Common myeloid progenitor, CD34-positive (primary cell): ENCODE measurements at places on chromosomes 3 and 15.

DNA sequence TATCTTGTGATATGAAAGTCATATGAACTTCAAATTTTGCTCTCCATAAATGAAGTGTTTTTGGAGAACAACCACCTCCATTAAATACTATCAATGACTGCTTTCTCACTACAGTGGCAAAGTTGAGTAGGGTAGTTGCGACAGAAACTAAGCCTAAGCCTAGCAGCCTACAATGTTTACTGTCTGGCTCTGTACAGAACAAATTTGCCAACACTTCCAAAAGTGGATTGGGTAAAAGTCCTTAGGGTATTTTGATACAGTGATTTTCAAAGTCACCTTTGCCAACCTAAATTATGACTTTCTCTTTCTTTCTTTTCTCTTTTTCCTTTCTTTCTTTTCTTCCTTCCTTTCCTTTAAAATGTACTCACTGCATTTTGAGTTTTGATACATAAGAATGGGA lies 142.6 kb downstream of the PLCL2 start:
- DNase-seq: no peak

DNA sequence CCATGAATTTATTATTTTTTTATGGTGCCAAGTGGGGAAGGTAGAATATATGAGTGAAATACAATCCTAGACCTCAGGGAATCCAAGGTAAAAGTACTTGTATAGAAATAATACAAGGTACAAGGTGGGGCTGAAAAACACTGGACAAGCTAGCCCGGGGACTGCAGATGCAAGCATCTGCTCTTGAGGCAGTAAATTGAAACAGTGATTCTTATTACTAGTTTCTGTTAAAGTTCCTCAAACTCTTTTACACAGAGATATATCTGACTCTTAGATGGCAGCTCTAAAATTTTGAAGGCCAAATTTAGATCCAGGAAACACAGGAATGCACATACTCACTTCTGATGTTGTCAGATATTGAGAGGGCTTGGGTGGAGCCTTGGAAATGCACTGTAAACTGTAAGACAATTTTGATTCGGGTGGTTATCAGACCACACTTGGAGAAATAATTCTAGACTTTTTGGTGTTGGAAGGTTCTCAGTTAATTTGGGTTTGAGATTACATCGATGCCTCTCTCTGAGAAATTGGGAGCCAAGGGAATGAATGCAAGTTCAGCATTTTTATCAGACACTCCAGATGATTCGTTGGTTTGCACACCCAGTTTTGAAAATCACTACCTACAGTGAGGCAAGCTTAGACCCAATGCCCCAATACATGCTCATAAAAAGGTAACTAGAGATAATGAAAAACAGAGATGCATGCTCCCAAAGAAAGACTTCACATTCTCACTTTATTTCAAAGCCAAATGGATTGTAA lies 7.3 kb downstream of the TP63 start:
- DNase-seq: no peak

DNA sequence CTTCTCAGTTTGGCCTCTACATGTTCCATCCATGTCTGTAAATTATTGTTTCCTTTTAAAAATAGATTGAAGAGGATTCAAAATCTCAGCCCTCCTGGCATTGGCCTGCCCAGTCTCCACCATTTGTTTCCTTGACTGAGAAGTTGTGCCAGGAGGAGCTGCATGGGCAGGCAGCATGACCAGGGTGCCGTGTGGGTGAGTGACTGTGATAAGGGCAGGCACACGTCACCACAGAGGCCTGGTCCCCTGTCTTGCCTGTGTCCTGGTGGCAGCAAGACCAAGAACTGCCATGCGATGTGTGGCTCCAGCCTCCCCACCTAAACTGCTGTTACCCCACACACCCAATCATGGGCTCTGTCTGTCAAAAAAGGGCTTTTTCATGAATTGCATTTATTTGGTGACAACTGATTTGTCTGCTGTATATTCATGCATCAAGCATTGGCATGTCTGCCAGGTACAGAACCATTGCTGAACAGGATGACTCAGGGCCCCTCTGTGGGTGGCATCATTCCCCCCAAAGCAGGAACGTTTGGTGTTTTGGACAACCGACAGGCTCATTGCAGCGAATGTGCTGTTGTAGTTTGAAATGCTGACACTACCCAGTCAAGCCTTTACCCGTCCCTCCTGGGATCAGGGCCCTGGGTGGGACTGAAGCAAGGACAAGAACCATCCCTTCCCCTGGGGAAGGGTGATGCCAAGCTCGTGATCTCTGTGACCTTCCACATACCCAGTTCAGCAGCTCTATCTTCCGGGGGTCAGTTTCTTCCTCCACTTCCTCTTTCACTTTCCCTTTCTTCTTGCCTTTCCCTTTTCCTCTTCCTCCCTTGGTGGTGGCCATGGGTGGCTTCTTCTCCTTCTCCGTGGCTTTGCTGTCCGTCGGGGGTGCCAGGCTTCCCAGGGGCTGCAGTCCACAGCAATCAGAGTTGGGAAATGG lies 51.6 kb downstream of the TRPM1 start:
- DNase-seq: peak; percentile 32

GRCh38 chr15:80031841-80032240 lies 27.6 kb upstream of the ZFAND6 start:
- no peak for DNase-seq

DNA sequence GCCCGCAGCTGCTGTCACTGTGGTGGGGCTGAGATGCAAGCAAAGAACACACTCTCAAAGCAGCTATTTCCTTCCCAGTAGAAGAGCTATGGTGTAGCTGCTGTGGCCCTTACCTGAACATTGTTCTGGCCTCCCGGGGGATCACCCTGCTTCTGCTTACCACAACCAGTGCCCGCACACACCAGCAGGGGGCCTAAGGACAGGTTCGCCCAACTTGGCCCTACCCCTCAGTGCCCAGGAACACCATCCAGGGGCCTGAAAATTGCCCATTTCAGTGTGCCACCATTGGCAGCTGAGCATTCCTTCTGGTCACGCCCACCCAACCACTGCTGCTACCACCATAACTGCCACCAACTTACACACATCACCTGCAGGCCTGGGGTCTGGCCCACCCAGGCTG lies 113.0 kb downstream of the TP63 start:
- DNase-seq: no peak

- no peak for DNase-seq
Observed at GRCh38 chr3:72957297-72957696, 39.3 kb upstream of the PPP4R2 start.

DNA sequence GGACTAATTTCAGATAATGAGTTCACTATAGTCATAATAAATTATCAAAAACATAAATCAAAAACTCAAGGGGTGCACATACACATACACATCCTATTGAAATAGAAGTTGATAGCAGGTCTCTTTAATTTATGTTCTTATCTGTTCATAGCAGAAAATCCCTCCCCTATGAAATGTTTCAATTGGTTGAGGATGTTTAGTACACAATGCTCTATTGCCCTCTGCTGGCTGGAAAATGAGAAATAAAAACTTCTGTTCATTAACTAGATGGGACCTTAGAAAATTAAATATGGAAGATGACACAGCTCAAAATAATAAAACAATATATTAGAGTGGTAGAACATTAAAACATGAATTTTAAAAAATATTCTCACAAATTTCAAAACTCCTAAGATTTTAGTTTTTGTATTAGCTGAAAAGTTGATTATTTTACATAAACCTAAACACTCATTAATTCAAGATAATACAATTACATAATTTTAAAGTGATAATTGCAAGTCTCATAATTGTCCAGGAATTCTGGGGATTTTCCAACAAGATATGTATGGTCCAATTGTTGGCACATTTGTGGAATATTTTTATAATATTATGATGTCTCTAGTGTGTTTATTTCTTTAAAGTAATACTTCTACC lies 735.0 kb downstream of the ROBO1 start:
- peak; percentile 59 for DNase-seq

GRCh38 chr3:194974468-194975135 lies 288.9 kb downstream of the FAM43A start:
- DNase-seq: no peak

- no peak for DNase-seq
Observed at GRCh38 chr3:172132721-172133311, 93.4 kb downstream of the FNDC3B start.

- DNase-seq: peak; percentile 4
Observed at GRCh38 chr15:53331328-53332190, 427.9 kb downstream of the WDR72 start.

GRCh38 chr3:111282024-111282423 lies 210.4 kb downstream of the NECTIN3 start:
- no peak for DNase-seq

DNA sequence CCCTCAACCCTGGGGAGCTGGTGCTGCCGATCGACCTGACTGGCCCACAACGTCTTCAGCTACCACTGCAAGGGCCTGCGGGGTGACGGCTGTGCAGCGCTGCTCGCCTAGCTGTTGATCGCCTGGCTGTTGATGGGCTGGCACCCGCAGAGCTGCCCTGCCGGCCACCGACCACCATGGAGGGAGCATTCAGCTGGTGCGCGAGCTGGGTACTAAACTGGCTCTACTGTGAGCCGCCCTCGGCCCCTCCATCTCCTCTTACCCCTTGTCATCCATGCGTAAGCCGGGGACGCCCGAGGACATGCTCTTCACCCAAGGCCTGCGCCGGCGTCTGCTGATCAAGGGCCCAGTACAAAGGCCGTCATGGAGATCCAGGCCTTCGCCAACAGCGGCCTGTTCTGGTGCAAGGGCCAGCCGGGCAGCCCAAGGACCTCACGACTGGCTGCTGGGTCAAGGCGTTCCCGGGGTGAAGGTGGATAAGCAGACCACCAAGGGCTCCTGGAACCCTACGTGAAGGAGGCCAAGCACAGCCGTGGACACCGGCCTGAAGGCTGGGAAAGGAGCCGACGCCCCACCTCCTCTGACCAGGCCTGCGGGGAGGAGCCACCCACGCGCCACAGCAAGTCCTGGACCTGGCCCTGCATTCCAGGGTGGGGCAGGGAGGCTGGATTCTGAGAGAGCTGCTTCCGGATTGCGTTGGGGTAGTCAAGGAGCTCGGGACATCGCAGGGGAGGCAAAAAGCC lies 46.9 kb downstream of the SFMBT1 start:
- no peak for DNase-seq

DNA sequence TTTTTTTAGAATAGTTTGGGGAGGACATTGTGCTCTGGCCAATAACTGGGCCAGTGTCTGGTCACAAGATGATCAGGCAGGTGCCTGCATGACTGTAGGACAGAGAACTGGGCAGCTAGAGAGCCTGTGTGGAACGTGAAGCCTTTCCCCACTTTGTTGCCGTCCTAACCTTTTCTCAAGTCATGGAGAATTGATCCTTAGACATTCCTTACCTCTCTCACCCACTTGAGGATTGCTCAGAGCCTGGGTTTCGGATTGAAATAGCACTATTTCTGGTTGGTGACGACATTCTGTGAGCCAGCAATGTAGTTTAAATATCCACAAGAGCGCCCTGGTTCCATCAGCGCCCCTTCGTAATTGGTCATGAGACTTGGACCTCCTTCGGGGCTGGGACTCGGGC lies 138.4 kb downstream of the IGF1R start:
- no peak for DNase-seq

DNA sequence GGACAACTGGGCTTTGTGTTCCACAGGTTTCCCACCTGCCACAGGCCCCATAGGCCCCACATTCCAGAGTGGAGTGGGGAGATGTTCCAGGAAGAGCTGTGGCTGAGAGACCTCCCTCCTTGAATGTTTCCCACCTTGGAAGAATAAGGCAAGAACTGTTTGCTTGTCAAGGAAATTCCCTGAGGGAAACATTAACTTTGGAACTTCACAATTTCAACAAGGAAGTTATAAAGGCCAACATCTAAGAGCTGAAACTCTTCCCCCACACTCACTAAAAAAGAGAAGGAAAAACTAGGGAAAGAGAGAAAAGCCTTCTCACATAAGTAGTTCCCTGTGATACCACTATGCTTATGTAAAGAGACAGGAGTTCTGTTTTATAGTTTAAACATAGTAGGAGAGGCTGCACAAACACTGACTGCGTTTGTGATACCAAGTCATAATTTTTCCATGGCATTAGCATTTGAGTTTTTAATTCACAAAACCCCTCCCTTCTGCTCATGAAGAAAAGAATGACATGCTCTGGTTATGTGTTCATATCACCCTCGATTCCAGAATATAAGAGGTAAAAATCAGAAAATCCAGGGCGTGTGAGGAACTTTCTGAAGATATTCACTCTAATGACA lies 39.8 kb upstream of the SPRED1 start:
- DNase-seq: no peak

DNA sequence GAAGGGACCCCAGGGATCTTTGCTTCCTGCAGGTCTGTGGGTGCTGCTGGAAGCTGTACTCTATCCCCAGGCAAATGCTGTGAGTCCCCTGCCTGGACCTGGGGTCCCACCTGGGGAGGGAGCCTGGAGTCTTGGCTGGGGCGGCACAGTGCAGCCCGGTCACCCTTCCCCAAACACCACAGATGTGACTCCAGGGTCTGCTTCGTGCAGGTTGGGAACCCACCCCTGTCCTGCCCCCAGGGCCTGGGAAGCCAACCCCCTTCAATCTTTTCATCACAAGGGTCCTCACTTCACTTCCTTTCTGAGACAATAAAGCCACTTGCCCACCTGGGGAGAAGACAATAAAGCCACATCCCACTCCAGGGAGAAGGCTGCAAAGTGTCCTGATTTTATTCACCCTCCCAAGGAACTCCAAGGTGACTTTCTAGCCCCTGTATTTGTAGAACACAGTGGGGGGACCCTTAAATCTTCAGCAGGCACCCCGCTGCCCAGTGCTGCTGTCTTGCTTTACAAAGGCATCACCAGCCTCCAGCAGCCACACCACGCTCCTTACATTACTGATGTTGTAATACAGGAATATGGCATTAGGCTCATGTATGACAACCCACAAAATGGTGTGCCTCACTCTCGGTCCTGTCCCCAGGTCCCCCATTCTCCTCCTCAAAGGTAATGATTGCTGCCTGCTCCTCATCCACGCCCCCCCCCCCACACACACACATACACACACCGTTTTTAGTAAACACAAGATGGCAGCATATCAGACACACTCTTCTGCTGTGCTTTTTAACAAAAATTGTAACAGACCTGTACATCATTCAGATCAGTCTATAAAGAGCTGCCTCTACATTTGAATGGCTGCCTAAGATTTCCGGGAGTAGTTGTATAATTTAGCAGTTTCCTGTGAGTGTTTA lies 9.9 kb downstream of the C3orf22 start:
- DNase-seq: no peak

GRCh38 chr15:58528188-58528870 lies 96.5 kb downstream of the LIPC start:
- DNase-seq: no peak

GRCh38 chr3:147415286-147415685 lies 6.1 kb downstream of the ZIC1 start:
- no peak for DNase-seq

- DNase-seq: no peak
Observed at GRCh38 chr3:188177721-188178120, 23.8 kb downstream of the LPP start.

DNA sequence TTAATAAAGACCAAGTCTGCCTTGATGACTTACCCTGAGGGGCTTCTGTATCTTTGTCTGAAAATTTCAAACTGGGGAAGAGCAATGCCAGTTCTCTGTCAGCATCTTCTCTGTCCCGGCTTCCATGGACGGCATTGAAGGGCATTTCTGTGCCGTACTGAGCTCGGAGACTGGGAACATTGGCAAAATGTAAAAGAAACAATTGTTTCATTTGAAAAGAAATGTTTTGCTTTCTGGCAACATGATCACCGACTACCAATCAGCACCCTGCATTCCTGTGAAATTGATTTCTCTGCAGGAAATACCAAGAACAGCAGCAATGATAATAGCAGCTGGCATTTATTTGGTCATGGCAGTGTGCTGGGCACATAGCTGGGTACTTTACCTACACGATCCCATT lies 26.2 kb downstream of the NME9 start:
- no peak for DNase-seq
